Glomerular endothelial cell (primary cell): ENCODE measurements at places on chromosomes 3 and 15. TPM values are rescaled to one million over a fixed set of nuclear protein-coding genes. Genes with fewer than 3 reads are reported as not detected.

DNA sequence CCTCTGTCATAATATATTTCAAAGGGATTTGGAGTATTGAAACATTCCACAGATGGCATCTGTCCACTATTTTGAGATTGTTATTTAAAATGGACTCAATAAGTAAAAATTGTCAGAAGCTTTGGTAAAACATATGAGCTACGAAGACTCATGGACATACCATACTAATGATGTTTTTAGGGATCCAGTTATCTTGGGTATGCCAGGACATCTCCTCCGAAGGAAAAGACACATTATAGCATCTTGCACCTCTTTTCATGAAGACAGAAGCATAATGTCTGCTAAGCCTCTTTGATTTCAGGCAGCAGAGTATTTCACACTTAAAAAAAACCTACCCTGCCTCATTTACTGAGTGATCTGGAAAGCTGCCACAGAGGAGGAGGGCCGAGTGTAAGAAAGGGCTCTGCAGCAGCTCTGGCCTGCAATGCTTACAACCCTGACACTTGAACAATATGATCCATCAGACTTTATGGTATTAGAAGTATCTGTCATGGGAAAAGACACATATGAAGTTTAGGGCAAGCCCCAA lies 284.8 kb downstream of the TUSC7 start:
- DNase-seq, result no peak

EHHADH gene
- 5.2 and 5.6 TPM in 2 replicates for total RNA-seq

C3orf49 gene
- total RNA-seq, result not detected in 2 replicates

RNF13 gene
- 26.5 and 32.6 TPM in 2 replicates for total RNA-seq

- no peak for DNase-seq
These were observed 200.6 kb downstream of the XXYLT1 start for GRCh38 chr3:195070336-195070735.

SCN5A gene
- 3.1 and 5.2 TPM in 2 replicates for total RNA-seq

IGSF10 gene
- under 0.01 and 0.18 TPM in 2 replicates for total RNA-seq

- DNase-seq, result no peak
These were observed 19.8 kb downstream of the ADAMTS9 start for GRCh38 chr3:64667887-64668581.

LRTM1 gene
- not detected in 2 replicates for total RNA-seq

DNA sequence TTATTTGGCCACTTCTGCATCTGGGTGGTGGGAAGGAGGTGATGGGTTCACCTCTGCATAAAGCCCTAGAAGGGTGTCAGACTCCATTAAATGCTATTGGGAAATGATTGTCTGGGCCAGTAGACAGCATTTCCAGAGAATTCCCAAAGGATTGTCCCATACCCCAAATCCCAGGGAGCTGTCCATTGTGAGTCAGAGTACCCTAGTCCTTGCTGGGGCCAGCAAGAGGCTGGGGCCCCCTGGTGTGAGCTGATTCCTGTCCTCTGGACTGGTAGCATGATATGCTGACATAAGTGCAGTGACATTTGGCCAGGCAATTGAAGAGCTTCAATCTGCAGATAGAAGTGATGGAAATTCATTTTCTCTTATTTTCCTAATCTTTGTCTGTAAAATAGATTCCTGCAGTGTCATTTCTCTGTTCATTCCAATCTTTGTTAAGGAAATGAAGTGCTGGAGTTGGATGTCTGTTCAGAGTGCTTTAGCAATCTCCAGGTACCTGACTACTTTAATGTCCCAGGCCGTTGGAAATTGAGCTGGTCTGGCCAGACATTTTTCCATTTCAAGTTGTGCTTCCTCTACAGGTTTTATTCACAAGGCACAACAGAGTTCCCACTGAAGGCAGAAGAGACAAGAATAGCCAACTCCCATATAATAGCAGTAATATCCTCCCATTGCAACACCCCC lies 91.2 kb downstream of the RPLP1 start:
- no peak for DNase-seq

LRRC3B gene
- not detected in 2 replicates for total RNA-seq

GRCh38 chr3:6088433-6088832 lies 772.5 kb upstream of the GRM7 start:
- DNase-seq, result no peak

DNA sequence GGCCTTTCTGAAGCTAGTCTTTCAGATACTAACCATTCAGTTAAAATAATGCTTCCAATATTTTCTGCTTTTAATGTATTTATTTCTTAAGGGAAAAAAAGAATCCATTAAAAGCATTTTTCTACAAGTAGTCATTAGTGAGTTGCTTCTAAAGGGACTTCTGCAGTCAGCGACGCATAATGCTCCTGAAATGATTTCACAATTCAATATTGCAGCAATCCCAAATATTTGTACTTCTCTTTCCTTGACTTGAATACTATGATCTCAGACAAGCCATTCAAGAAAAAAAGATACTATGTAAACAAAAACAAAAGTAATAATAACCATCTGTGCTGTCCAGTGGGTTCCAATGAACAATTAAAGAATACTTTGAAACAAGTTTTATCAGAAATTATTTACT lies 681.0 kb downstream of the DIPK2A start:
- DNase-seq, result no peak

PLA2G4B gene
- total RNA-seq, result 0.48 and 0.58 TPM in 2 replicates

DNA sequence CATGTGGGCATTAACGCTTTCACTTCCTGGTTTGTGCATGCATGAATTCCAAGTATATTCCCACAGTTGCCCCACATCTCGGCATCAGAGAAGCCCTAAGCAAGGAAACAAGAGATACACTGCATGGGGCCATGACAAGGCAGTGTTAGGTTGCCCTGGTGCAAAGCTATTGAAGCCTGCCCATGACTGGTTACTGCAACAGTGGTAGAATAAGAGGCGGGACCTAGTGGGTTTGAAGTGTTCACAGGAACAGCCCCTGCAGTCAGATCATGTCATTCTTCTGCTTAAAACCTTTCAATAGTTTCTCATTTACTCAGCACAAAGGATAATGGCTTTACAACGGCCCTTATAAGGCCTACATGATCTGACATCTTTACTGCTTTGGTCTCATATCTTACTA lies 80.9 kb upstream of the TOPAZ1 start:
- no peak for DNase-seq

DNA sequence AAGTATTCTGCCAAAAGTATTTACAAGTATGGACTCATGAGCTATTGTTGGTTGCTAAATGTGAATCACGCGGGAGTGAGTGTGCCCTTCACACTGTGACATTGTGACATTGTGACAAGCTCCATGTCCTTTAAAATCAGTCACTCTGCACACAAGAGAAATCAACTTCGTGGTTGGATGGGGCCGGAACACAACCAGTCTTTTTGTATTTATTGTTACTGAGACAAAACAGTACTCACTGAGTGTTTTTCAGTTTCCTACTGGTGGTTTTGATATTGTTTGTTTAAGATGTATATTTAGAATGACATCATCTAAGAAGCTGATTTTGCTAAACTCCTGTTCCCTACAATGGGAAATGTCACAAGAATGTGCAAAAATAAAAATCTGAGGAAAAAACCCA lies 30.3 kb downstream of the SYNM start:
- DNase-seq, result no peak

DNA sequence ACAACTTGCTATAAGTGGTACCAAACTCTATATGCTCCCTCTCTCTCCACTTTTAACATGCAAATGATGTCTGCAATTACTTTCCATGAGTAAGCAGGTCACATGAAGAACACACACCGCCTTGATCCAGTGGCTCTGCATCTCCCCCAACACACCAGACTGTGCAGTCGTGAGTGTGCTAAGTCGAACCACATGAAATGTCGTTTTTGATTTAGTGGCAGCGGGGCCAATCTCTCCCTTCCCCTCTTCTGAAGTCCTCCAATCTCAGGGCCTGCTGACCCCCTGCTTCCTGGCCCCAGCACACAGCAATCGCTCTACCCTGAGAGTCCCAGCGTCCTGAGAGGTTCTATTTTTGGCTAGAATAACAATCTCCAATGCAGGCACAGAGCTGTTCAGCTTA lies 312.5 kb downstream of the SHQ1 start:
- DNase-seq, result no peak

DNA sequence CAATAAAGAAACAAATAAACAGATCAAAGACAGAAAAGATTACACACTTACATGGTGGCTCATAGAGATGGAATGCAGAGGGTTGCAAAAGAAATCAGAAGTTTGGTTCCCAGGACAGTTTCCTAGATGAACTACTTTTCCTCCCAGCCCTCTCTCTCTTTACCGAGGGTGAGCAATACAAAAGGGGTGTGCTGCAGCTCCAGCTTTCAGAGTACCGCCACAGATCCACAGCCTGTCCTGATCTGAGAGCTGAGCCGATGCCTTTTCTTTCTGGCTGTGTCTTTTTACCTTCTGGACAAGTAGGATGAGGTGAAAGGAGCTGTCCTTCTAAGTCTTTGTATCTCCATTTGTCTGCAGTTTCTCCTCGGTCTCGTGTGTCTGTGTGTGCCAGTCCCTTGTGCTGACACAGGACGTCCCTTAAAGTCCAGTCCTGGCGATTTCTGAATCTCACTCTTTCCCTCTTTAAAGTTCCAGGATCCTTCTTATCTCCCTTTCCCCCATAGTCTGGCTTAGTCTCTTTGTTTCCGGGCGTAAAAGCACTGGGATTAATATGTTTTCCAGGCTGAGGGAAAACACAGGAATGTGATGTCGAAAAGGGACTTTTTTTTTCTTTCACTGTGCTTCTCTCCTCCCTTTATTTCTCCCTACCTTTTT lies 540 bp downstream of the CCDC80 start:
- DNase-seq, result no peak

DNA sequence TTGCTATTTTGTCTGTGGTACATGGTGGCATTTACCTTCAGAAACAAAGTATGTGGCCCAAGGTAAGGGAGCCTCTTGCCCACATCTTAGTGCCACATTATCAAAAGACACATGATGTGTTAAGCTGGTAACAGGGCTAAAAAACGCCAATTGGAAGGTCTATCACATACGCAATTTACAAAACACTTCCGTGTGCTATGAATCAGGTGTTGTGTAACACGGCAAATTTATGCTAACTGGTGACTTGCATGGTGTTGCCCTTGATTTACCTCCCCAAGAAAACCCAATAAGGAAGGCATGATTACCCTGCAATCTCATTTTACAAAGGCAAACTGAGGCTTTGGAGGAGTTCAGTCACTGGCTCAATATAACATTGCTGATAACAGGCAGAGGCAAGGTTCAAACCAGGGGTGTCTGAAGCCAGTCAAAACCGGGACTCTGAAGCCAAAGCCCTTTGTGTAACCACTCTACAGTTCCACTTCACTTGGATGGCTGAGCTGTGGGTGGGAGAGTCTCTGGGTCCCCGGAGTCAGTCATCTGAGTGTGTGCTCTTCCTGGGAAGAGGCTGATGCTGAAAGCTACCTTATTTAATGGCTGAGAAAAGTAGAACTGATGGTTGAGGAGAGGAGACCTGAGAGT lies 103.9 kb upstream of the BCL6 start:
- no peak for DNase-seq

DNA sequence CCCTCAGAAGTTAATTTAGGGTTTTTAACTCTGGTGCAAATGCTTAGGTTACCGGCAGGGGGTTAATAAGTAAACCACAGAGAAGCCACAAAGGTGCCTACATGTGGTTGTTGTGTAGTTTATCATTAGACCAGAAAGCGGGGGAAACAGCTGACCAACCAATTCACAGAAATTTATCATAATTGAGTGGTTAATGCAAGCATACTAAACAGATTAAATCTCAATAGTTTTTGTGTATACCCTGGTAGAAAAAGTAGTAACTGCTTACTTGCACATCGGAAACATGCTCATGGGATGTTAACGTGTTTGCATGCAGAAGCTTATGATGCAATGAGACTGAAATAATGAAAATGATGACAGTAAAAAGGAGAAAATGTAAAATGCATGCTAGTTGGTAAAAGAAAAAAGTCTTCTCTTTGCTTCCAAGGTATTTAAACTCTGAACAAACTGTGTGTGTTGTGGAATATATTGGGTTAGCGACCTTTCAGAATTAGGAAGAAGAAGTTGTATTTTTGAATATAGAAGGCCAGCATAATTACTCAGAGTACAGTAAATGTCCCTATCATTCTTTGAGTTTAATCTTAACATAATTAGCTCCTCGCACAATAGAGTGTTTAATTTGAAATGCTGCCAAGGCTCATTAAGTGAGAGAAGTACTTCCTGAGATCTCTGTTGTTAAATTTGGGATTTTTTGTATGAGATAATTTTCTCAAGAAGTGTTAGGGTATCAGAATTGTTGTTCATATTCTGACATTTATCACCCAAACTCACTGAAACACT lies 316.2 kb downstream of the PTPRG start:
- DNase-seq, result no peak

ATR gene
- total RNA-seq, result 19.5 and 27.6 TPM in 2 replicates

DNA sequence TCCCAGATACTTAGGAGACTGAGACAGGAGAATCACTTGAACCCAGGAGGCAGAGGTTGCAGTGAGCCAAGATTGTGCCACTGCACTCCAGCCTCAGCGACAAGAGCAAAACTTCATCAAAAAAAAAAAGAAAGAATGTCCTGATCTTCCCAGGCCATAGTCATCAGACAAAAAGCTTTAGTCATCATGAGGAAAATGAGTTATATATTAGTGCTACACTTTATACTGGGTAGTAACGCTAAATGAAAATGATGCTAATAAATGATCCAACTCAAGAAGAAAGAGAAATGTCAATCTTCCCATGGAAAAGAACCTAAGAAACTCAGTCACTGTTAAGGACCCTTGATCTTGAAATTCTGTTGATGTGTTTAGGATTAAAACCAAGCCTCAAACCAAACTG lies 26.3 kb upstream of the TRIM59 start:
- DNase-seq, result no peak

GRCh38 chr3:55180936-55181535 lies 253.2 kb upstream of the LRTM1 start:
- no peak for DNase-seq

SPINK8 gene
- not detected in 2 replicates for total RNA-seq

TRIM42 gene
- total RNA-seq, result not detected in 2 replicates

DNA sequence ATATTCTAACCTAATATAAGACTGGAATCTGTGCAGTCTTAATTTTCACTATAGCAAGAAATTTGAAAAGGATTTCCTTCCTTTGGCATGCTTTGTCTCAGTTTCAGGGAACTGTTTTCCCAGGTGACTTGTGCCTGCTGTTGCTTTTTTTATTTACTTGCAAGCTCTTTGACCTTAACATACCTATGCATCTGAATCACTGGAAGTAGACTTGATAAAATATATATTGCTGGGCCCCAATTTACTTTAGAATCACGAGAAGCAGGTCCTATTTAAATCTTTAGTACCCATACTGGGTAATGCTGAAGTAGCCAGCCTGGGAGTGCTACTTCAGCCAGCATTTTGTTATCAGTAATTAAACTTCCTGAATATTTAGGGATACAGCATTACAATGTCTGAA lies 257.9 kb upstream of the ALCAM start:
- no peak for DNase-seq

TMEM212 gene
- total RNA-seq, result not detected in 2 replicates
